Fibroblast of villous mesenchyme (primary cell): ENCODE measurements at places on chromosomes 2 and 18.
A peak's percentile ranks its signal among the peaks of the same experiment; 100 is the strongest.

DNA sequence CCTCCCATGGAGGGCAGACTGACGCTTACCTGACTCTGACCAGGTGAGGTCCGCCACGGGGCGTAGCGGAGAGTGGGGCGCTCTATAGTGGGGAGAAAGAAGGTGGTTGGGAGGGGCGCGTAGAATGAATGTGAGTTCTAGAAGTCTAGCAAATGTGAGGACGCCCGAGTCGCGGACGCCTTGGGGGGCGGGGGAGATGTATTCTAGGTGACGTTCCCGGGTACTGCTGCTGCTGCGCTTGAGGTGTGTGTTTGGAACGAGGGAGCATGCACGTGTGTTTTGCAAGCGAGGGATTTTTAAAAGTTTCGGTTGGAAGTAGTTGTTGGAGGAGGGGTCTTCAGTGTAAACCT lies 758 bp downstream of the RIF1 start:
- peak; percentile 16 for DNase-seq

- no peak for DNase-seq
These were observed 73.5 kb downstream of the KCNF1 start for GRCh38 chr2:10985260-10985659.

DNA sequence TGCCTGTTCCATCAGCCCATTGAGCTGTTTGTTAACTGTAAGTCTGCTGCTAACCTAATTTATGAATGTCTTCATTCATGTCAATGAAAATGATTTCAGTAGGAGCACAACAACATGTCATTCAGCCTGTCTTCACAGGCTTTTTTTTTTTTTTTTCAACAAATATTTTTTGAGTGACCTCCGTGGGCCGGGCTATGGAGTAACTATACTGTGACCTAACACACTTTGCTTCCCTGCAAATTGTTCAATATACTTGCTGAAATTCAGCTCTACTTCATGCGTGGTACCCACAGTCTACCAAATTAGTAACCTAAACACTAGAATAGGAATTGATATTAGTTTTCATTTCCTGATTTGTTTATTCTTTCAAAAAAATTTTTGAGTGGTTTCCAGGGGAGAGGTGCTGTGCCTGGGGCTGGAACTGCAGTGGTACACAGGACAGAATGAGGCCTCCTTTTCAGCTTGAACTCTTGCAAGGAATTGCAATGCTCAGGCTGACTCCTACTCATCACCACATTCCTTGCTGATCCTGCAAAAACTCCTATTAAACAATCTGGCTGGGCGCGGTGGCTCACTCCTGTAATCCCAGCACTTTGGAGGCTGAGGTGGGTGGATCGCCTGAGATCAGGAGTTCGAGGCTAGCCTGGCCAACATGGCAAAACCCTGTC lies 87.1 kb downstream of the CDH20 start:
- DNase-seq: no peak

GRCh38 chr2:216777637-216778273 lies 82.1 kb downstream of the TNP1 start:
- DNase-seq: peak; percentile 56

DNA sequence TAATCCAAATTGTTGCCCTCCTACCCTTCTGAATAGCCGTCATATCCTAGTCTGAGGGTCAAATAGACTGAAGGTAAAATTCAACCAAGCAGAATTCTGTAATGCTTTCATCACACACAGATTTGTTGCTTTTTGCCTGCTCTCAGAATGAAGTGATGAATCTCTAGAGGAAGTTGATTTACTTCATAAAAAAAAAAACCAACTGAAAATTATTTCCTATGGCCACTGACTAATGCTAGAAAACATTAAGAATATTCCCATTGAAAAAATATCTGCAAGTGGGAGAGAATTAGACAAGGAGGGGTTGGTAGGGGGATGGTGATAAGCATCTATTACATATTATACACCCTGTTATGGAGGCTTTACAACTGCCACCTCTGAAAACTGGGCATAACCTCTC lies 2.3 kb upstream of the IL1RL2 start:
- DNase-seq: no peak

DNA sequence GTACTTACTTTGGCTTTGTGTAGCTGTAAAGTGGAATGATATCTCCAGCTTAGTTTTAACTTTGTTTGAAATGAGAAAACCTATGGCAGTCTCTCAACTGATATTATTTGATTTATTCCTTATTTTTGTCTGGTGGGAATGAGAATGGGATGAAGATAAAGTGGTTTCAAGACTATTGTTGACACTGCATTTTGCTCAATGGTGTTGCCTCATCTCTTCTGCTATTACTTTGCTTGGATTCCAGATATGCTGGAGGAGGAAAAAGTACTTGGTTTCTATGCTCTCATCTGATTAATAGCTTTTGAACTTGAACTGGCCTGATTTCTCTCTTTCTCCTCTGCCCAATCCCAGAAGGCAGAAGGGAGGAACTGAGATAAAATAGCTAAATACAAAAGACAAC lies 198.2 kb downstream of the CTNNA2 start:
- DNase-seq: no peak

DNA sequence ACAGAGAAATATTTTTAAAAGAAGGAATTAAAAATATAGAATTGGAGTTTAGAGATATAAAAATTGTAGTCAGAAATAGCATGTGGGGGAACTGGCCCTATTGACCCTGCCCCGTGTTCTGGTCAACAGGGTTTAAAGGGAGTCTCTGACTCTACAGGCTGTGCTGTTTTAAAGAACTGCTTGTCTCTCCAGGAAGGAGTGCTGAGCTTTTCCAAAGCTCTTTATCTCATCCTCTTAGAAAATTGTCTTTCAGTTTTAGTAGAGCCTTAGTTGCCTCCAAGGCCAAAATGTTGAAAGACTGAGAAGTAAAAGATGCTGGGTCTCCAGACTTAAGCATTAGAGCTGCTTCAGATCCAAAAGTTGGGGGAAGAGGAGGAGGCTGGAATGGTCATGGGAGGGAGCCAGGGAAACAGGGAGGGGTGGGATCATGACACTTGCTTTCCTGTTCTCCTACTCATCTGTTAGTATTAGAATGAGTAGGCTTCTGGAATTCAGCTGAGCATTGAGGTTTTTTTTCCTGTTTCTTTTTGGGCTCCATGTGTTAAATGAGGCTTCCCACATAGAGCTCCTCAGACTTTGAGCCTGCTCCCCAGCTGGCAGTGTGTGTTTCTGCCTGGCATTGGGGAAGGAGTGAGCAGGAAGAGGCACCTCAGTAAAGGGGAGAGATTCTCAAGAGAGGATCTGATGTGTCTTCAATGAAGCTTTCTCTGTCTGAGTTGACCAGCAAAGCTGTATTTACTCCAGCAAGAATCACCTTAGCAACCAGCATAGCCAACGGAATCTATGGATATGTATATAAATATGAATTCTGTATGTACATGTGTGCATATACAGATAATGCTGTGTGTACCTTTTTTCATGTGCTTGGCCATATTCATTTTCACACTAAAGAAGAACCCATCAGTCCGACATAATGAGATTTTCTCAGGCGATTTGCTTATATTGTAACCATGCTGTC lies 186.8 kb upstream of the FBXO11 start:
- DNase-seq: no peak

- no peak for DNase-seq
These were observed 21.5 kb downstream of the MPPE1 start for GRCh38 chr18:11886577-11887110.

- DNase-seq: no peak
These were observed 18.1 kb upstream of the CYP26B1 start for GRCh38 chr2:72165792-72166191.

GRCh38 chr2:66700677-66701066 lies 265.7 kb downstream of the MEIS1 start:
- no peak for DNase-seq

GRCh38 chr18:50447102-50447741 lies 72.4 kb downstream of the SKA1 start:
- no peak for DNase-seq

DNA sequence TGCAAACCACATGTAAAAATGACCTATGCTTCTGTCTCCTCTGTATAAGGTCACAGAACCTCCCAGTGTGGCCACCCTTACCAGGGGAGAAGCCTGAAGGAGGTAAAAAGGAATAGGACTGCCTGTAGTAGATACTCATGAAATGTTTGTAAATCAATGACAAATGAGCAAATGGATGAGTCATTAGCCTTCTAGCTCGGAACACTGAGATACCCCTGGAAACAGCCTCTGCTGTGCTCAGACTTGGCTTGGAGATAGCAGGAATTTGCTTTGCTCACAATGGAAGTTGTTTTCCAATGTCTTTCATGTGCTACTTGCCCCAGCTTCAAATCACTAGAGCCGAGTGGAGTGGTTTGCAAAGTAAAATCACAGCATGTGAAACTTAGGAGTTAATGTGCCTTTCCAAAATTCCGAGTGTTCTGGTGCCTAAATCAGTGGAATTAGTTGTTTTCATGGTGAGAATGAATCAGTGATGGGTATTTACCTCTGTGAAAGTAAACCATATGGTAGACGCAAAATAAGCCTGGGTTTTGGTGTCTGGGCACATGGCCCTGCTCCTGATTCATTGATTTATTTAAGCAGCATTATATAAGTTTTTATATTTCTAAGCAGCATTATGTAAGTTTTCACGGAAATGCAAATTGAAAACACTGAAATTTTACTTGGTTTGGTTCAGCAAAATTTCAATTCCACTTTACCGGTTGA lies 154.0 kb upstream of the MAP3K20 start:
- DNase-seq: peak; percentile 56

DNA sequence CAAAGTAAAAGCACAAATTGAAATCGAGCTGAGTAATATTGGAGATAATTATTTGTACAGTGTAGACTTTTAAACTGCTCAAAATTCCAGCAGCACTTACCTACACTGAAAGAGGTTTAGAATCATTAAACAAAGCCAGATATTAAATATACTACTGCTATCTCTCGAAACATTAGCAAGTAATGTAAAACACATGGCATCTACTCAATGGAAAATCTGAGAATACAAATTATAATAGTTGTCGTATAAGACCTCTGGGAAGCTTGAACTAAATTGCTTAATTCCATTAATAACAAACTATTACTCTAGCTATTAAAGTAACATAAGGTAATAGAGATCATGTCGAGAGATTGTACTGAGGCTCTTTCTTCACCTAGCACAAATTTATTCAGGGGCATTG lies 108.9 kb downstream of the KLHL29 start:
- no peak for DNase-seq

DNA sequence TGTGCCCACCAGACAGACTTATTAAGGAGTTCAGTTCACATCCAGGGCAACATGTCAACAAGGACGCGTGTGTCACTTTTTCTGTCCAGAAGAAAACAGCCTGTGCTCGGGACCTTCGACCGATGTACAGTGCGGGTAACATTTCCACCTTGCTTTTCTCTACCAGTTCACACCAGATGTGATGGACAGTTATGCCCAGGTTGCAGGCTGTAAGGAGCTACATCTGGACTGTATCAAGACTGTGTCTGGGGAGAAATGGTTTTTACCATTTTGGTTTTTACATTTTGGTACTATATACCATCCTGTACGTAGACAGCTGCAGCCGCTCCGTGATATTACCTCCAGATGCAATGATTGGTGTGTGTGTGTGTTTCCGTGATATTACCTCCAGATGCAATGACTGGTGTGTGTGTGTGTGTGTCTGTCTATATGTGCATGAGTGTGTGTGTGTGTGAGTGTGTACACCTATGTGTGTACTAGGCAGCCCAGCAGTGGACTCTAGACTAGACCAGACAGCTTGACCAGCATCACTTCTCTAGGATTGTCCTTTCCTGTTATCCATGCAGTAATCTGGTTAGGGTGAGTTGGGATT lies 118.0 kb downstream of the COL6A3 start:
- no peak for DNase-seq

- DNase-seq: no peak
These were observed 463.0 kb upstream of the MYT1L start for GRCh38 chr2:2793925-2794560.

DNA sequence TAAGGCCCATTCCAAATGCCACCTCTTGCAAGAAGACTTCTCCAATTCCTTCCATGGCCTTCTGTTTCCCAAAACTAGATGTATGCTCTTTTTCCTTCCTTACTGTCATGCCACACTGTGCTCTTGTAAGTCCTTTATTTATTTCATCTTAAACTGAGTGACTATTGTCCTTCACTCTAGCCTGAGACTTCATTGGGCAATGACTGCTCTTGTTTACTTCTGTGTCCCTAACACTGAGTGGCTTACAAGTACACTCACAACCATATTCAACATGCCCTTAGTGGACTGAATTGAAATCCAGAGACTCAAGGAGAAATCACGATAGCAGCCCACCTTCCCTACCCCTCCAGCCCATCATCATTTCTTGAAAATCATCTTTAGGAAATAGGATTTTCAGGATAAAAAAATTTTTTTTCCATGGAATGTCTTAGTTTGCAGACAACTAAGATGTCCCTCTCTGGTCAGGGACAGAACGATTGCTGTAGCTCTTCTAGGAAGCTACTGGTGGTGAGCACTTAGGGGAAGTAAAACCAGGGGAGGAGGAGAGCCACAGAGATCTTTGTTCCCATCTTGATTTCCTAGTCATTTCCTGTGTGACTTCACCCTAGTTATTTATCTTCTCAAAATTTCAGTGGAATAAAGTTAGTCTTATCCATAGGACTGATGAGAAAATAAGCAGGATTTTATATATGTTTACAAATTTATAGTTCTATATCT lies 80.7 kb downstream of the CYRIA start:
- DNase-seq: no peak

- DNase-seq: no peak
These were observed 62.7 kb downstream of the ZFP36L2 start for GRCh38 chr2:43163584-43164270.

DNA sequence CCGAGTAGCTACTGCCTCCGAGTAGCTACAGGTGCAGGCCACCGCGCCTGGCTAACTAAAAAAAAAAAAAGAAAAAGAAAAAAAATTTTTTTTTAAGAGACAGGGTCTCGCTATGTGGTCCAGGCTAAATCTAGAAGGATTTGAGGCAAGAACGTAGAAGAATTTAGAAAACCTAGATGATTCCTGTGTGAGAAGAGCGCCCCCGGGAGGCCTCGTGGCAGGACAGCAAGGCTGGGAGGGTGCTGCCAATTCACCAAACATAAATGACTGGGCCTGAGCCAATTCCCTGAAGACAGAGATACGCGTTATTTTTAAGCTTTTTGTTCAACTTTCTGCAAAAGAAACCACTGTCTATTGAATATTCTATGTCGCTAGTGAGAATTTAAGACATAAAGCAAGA lies 90.1 kb upstream of the TGFA start:
- DNase-seq: no peak

DNA sequence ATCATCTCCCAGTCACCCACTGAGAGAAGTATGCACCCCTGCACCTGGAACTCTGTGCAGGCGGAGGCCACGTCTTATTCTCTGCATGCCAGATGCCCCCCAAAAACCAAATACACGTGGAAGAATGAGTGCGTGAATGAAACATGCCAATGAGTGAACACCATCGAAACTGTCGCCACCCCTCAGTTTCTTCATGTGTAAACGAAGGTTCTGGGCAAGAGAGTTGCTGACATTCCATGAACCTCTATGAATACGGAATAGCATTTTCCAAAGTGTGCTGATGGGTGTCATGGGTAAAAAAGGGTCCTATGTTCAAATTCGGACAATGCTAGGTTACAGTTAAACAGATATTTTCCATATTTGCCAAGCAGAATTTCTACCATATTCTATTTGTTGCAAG lies 19.8 kb downstream of the FER1L5 start:
- DNase-seq: no peak

- DNase-seq: peak; percentile 14
These were observed 18.0 kb downstream of the LRP1B start for GRCh38 chr2:142112757-142113221.
